ENCODE measurements at places on chromosomes 7 and 10.
A peak's percentile ranks its signal among the peaks of the same experiment; 100 is the strongest.

DNA sequence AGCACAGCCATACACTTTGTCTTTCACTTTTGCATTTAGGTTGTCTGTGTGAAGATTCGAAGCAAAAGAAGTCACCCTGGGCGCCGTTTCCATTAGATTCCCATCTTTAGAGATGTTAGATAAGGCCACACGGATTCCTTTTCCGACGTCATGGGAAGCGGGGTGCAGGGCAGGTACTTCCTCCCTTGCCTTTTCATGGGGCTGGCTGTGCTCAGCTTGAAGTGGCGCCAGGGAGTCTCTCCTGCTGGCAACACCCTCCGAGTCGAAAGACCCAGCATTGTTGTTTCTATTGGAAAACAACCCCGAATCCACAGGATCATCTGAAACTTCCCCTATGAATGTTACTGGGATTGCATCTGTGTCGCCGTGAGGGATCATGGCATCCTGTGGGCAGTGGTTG lies 246.4 kb upstream of the GRB10 start:
- no peaks in the 10 kb centered on the region for H3K36me3 ChIP-seq
- H3K27me3 ChIP-seq, result no peaks in the 10 kb centered on the region
- DNase-seq, result no peak
- no peak overlapping the region for H3K27ac ChIP-seq
- H3K4me3 ChIP-seq, result no peak overlapping the region

GRCh38 chr10:72332423-72333111 lies 22.2 kb downstream of the DNAJB12 start:
- no peaks in the 10 kb centered on the region for H3K27me3 ChIP-seq
- DNase-seq, result no peak
- no peak overlapping the region for H3K4me3 ChIP-seq

DNA sequence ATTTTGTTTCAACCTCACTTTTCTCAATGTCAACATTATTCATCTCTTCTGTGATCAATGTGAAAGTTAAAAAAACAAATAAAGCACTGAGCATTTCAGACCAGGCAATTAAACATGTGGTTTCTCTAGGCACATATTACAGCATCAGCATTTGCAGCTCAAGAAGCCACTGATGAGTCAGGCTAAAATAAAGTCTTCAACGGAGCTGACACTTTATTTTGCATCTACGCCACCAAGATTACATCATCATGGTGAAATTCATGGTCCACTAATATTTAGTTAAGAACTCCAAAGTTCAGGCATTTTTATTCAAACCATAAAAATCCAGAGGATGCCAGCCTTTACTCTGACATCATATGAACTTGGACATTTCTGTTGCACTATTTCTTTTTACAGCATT lies 33.0 kb downstream of the MAGI2 start:
- no peak for DNase-seq
- H3K4me3 ChIP-seq, result no peak overlapping the region
- H3K36me3 ChIP-seq, result no peaks in the 10 kb centered on the region
- no peak overlapping the region for H3K27ac ChIP-seq
- H3K4me1 ChIP-seq, result peaks cover 2% of the 10 kb centered on the region

DNA sequence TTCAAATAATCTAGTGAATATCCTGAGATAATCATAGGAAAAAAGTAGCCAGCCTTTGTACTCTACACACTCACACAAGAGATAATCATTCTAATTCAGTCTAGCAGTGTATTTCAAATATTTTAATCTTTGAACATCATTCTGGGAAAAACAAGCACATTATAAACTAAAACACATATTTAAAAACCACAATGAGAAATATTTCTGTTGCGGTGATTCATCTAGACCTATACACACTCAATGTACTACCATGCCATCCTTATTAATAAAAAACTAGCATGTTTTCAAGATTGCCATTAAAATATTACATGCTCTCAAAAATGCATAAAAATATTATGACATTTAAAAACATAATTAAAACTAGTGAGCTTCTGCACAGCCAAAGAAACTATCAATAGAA lies 11.8 kb downstream of the COG5 start:
- peaks cover 15% of the 10 kb centered on the region for H3K36me3 ChIP-seq
- no peaks in the 10 kb centered on the region for H3K4me1 ChIP-seq
- H3K27me3 ChIP-seq, result no peaks in the 10 kb centered on the region
- DNase-seq, result no peak
- no peak overlapping the region for H3K27ac ChIP-seq

DNA sequence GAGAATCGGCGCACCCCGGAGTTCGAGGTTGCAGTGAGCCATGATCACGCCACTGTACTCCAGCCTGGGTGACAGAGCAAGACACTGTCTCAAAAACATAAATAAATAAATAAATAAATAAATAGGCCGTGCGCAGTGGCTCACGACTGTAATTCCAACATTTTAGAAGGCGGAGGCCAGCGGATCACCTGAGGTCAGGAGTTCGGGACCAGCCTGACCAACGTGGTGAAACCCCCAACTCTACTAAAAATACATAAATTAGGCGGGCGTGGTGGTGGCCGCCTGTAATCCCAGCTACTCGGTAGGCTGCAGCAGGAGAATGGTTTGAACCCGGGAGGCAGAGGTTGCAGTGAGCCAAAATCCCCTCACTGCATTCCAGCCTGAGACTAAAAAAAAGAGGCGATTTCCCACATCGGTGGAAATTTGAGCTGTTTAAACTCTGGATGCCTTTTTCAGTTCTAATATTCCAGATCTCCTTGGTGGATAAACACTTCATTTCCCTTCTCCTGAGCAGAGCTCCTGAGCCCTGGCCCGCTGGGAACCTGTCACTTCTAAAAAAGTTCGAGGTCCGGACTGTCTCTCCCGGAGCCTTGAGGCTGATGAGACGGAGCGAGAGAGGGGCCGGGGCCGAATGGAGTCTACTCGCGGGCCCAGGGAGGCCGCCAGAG lies 2.0 kb upstream of the NFKB2 start:
- no peak for DNase-seq
- no peak overlapping the region for H3K27ac ChIP-seq
- peak overlapping the region; percentile 75 for H3K4me3 ChIP-seq

DNA sequence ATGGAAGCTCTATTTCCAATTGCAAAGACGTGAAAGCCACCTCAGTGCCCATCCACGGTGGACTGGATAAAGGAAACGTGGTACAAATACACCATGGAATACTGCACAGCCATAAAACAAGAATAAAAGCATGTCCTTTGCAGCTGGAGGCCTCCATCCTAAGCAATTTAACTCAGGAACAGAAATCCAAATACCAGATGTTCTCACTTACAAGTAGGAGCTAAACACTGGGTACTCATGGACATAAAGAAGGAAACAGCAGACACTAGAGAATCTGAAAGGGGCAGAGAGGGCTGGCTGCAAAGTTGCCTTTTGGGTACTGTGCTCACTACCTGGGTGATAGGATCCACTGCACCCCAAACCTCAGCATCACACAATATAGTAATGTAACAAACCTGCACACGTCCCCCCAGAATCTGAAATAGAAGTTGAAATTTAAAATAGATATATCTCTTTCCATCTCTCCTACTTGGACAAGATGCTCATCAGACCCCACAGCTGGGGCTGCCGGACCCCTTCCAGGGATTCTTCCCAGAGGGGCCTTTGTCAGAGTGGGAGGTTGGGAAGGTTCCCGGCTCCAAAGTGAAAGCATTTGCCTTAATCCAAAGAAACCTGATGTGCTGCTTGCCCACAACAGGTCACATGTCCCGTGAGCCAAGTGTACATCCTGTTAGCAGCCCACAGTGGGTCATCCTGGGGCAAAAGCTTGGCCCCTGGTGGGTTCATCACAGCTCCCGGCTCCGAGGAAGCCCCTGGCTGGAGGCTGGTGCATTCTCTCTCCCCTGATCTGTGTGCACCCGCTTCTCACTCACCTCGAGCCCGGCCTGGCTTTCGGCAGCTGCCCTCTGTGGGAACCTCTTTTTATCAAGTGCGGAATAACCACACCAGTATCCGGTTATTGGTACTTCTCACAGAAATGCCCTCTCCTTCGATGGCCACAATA lies 172.3 kb upstream of the PPP2R2D start:
- H3K4me1 ChIP-seq, result no peaks in the 10 kb centered on the region
- H3K36me3 ChIP-seq, result no peaks in the 10 kb centered on the region
- no peaks in the 10 kb centered on the region for H3K27me3 ChIP-seq
- DNase-seq, result no peak
- no peak overlapping the region for H3K4me3 ChIP-seq
- H3K27ac ChIP-seq, result no peak overlapping the region

DNA sequence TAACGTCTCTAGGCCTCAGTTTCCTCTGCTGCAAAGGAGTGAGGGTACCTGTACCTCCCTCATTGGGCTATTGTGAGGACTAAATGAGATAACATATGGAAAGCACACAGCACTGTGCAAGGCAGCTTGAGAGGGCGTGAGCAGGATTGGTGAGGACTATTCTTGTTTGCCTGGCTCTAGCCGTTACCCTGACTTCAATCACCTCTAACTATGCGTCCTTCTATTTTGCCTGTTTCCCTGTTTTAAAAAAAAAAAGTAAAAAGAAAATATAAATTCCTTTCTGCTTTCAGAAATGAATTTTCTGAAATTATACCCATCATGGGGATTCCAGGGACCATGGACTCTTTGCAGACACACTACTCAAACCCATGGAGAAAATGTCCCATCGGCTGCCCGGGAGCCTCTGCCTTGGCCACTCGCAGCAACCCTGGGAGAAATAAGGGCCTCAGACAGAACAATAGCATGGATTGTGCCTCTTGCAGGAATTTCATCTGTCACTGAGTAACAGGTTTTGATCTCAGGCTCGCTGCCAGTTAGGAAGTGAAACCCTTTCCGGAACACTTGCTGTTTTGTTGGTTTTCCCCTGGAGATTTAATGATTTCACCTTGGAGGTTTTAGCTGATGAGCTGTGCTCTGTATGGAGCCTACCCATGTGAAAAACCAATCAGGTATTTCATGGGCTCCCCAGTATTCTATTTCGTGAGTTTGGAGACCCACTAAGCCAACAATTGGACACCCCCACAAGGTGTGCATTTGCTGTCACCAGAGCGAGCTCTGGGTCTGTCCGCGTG lies 55.6 kb downstream of the STEAP1B start:
- H3K27me3 ChIP-seq, result no peaks in the 10 kb centered on the region
- H3K27ac ChIP-seq, result no peak overlapping the region
- H3K36me3 ChIP-seq, result no peaks in the 10 kb centered on the region
- H3K4me1 ChIP-seq, result no peaks in the 10 kb centered on the region

DNA sequence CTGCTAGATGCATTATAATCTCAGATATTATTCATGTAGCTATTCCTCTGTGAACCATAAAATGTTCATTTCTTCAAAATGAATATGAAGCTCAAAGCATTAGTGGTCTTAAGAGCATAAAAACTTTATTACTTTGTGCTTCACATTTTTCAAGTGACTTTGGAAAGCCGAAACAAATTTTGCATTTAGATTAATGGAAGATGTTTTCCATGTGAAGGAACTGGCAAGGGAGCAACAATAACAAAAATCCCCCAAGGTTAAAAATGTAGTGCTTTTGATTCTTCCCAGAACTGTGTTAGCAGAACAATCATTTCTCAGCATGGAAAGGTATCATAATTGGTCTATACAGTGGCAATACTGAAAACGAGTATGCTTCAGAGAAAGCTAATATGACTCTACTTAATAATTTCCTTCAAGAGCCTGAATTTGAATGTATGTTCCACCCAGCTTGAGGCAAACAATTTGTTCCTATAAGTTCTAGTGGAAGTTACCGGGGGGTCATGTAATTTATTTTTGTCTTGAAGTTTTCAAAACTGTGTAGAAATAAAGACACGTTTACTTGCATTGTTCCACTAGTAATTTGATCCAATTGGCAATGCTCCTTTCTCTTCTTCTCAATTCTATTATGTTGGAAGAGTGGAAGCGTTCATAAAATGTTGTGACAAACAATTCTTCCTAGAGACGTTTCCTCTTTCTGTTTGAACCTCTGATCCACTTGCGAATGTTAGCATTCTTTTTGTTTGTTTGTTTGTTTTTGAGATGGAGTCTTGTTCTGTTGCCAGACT lies 665.4 kb downstream of the AUTS2 start:
- H3K4me3 ChIP-seq, result no peak overlapping the region
- no peaks in the 10 kb centered on the region for H3K27me3 ChIP-seq
- H3K4me1 ChIP-seq, result peaks cover 17% of the 10 kb centered on the region
- H3K36me3 ChIP-seq, result no peaks in the 10 kb centered on the region
- no peak for DNase-seq

DNA sequence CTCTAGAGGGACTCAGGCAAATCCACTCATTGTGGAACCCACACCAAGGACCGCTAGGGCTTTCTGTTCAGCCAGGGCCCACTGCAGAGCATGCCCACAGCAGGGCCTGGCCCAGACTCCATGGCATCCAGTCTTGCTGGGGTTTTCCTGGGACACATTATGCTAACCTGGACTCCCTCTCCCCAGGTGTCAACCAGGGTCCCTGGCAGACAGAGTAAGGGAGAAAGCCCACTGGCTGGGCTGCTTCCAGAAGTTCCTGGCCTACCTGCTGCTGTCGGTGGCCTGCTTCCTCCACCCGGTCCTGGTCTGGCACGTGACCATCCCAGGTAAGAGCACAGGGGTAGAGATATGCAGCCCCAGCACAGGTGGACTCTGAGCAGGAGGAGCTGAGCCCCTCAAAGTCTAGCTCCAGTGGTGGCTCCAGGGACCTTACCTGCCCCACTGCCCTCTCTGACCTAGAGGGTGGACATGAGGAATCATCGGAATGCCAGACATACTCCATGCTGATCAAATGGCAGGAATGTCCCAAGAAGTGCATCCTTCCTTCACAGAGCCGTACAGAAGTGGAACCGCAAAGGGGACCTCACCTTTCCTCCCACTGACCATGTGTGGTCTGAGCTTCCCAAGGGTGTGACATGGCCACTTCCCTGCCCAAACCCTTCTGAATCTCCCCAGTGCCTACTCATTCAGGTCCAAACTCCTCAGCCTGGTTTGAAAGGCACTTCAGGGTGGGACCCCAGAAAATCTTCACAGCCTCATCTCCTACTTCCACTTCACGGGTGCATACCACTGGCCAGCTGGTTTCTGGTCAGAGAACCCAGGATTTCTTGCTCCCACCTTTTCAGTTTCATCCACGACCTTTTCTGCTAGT lies 22.5 kb downstream of the TMEM72 start:
- H3K4me3 ChIP-seq, result no peak overlapping the region
- no peaks in the 10 kb centered on the region for H3K27me3 ChIP-seq

- H3K27ac ChIP-seq, result no peak overlapping the region
- H3K27me3 ChIP-seq, result no peaks in the 10 kb centered on the region
- no peak overlapping the region for H3K4me3 ChIP-seq
- no peaks in the 10 kb centered on the region for H3K36me3 ChIP-seq
Observed at GRCh38 chr7:97377713-97378112, 260.2 kb downstream of the SDHAF3 start.

DNA sequence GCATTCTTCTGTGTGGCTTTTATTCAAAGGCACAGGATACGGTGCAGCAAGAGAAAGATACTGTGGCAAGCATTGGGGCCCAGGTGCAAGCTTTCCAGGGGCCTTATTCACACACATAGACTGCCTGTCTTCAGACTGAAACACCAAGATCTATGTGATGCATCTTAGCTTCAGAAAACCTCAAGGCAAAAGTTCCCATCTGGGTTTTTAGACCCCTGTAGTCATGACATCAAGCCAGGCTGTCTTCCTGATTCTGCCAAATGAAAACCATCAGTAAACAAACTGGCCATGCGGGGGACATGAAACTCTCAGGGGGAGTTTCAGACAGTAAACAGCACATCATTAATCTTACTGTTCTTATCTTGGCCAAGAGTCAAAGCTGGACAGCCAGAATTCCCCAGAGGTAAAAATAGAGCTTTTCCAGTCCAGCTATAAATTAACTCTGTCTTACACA lies 9.8 kb downstream of the AGBL3 start:
- H3K4me1 ChIP-seq, result peaks cover 18% of the 10 kb centered on the region
- no peaks in the 10 kb centered on the region for H3K27me3 ChIP-seq
- peak overlapping the region; percentile 54 for H3K27ac ChIP-seq
- no peak overlapping the region for H3K4me3 ChIP-seq
- no peaks in the 10 kb centered on the region for H3K36me3 ChIP-seq
